ENCODE measurements at places on chromosomes 16 and 17.

DNA sequence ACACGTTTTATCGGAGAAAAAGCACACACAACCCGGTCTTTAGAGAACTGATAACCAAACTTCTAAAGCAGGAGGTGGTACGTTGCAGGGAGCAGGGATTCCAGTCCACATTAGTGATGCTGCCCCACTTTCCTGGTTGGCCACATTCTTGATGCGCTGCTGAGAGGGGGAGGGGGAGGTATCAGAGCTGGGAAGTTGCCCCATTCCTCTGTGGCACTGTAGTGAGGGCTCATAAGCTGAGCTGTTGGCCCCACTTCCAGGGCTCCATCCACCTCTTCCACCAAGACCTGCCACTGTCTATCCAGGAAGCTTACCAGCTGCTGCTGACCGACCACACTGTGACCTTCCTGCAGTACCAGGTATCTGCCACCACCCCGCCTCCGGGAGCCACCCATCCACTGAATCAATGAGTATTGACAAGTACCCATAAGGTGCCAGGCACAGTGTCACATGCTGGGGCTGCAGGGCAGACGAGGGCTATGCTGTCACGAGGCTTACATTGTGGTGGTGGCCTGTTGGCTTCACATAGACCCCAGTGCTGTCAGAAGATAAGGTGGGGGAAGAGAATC, 1.1 kb downstream of the TSEN54 start:
- DNase-seq = peak; percentile 35

- DNase-seq = peak; percentile 83
These were observed 19.6 kb upstream of the TNFRSF13B start for GRCh38 chr17:16991349-16992009.

GRCh38 chr16:50114357-50115129, 38.6 kb upstream of the TENT4B start:
- no peak for DNase-seq

- no peak for DNase-seq
These were observed 32.7 kb downstream of the CDK5RAP3 start for GRCh38 chr17:48003417-48004151.

DNA sequence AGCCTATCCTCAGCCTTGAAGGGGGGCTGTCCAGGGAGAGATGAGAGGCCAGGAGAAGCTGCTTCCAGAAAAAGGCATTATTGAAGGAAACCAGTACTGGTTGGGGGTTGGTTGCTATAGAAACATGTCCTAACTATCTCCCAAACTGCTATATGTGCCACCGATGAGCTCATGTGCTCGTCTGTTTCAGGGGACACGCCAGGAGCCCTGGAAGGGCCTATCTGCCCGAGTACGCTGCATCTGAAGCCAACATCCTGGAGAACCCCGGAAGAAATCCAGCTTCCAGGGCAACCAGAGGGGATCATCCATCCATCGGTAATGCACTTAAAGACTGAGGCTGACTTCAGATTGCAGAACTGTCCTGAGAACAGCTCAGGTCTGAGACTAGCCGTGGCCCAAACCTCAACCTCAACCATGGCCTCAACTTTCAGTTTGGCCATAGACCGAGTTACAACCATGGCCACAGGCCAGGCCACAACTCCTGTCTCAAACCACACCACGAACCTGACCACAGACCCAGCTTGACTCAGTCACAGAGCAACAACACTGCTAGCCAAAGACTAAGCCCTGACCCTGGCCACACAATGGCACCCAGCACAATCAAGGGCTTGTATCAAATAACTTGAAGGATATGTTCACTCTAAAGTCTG, 10.2 kb downstream of the PITPNM3 start:
- DNase-seq = no peak

GRCh38 chr17:56230660-56231059, 77.4 kb downstream of the ANKFN1 start:
- DNase-seq = no peak

DNA sequence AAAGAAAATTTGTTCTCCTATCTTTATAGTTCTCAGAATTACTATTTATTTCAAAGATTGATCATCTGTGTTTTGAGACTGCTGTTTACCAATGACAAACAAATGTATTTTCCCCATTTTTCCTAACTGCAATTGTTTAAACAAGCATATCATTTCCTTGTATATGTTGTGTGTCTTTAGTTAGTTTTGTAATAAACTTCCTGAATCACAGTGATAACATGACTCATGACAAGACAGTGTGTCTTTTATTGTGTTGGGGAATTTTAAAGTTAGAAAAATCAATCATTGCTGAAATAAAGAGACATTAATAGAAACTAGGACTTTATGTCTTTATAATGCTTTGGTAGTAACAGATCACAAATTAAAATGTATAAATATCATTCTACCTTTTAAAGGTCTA, 348.5 kb downstream of the KCNJ2 start:
- no peak for DNase-seq

DNA sequence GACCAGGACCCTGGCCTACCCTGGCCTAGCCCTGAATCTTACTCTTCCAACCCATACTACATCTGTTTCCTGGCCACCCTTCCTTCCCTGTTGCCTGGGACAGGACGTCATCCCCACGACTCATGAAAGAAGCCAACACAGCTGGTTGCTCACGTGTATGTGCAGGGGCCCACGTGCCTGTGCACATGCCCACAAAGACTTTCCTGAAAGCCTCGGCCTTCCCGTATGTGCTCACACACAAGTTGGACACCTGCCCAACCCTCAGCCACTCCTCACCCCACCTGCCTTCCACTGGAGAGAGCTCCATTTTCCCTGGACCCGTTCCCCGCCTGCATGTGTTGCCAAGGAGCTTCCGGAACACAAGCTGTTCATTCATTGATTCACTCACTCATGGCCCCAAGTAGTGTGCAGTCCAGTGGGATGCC, 7.0 kb downstream of the PLXDC1 start:
- DNase-seq = no peak

DNA sequence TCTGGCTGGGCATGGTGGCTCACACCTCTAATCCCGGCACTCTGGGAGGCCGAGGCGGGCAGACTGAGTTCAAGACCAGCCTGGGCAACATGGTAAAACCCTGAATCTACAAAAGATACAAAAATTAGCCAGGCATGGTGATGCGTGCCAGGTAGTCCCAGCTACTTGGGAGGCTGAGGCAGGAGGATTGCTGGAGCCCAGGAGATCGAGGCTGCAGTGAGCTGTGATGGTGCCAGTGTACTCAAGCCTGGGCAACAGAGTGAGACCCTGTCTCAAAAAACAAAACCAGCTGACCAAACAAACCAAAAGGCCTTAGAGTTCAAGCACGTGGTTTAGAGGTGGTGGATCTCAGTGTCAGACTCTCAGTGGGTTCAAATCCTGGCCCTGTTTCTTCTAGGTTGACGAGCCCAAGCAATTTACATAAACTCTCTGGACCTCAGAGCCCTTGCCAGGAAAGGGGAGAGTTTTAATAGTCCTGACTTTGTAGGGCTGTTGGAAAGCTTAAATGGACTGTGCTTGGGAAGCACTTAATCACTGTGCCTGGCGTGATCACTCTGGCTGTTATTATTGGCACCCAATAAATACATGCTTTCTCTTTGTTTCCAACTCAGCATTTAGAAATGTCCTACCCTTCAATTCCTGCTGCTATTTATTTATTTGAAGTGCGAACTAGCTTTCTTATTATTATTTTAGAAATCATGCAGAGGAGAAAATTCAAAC, 44.7 kb downstream of the ABCC1 start:
- no peak for DNase-seq

DNA sequence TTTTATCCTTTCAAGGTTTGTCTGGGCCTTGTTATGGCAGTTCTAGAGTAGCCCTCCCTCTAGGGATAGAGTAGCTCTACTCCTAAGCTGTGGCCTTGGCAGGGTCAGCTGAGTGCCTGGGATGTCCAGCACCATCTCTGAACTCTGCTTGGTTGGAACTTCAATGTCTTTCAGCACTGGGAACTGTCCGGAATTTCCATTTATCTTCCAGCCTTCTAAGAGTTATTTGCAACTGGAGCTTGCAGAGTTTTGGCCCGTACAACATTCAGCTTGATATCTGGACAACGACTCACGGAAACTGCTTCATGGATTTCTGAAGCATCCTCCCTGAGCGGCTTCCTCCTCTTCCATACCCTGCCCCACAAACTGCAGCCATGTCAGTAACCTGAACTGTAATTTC, 22.9 kb downstream of the MMD start:
- no peak for DNase-seq

- DNase-seq = no peak
These were observed 76.5 kb downstream of the CACNG3 start for GRCh38 chr16:24332582-24333090.

DNA sequence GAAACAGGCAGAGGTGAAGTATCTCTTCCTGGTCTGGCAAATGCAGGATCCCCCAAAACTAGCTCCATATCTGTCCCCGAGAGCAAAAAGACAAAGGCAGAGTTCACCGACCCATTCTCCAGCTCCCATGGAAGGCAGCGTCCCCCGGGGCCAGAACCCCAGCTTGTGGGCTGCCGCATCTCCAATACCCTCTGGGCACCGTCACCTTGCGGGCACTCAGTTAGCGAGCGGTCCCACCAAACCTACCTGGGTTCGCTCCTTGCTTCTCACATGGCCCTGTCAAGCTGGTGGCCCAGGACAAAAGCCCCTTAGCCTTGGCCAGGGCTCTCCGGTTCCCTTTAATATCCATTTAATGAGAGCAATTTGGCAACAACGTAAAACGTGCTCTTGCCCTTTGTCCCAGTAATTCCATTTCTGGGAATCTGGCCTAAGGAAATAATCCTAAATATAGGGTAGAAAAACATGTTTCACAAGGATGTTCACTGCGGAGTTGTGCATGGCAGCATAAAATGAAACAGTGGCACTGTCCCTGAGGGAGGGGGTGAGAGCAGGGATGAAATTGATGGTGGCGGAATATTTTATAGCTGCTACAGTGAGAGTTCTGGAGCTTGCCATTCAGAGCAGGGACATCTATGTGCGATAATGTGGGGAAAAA, 157.1 kb downstream of the CMIP start:
- no peak for DNase-seq

GRCh38 chr16:66592814-66593213, 11.7 kb upstream of the CMTM3 start:
- no peak for DNase-seq

- DNase-seq = no peak
These were observed 7.9 kb downstream of the KCTD5 start for GRCh38 chr16:2689968-2690801.

- DNase-seq = no peak
These were observed 2.2 kb downstream of the CRISPLD2 start for GRCh38 chr16:84821728-84822689.

DNA sequence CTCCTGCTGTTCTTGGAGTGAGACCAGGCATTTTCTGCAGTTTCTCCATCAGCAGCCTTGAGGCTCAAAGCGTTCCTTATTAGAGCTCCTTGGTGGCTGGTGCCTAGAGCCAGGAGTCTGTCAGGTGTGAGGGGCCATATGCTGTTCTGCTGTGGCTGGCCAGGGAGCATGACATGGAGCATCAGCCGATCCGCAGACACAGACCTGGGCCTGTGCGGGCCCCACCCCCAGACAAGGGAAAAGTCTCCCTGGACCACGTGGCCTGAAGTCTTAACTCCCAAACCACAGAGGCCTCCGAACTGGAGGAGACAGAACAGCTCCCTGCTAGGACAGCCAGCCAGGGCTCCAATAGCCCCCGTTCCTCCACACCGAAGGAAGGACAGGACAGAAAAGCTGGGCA, 162.7 kb upstream of the CIBAR2 start:
- DNase-seq = no peak

- no peak for DNase-seq
These were observed 24.3 kb upstream of the COL1A1 start for GRCh38 chr17:50225701-50226240.

- peak; percentile 73 for DNase-seq
These were observed 13.4 kb upstream of the SULT1A1 start for GRCh38 chr16:28623172-28623711.

DNA sequence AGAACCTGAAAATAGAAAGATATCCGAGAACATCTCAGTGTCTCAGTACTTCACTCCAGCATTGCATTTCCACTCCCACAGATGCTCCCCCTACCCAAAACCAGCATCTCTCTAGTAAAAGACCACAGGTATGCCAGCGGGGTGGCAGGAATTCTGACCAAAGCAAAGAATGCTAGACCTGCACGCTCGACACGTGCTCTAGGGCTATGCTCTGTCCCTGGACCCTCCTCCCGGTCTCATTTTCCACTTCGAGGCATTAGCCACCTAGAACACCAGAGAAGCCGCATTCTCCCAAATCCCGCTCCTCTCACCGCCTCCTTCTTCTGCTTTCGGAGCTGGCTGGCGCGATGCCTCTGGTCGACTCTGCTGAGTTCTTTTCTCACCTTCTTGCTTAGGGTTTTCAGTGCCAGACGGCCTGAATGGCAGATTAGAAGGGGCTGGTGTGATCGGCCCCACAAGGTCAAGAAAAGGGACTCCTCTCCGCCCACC, 487 bp downstream of the TSR1 start:
- no peak for DNase-seq

DNA sequence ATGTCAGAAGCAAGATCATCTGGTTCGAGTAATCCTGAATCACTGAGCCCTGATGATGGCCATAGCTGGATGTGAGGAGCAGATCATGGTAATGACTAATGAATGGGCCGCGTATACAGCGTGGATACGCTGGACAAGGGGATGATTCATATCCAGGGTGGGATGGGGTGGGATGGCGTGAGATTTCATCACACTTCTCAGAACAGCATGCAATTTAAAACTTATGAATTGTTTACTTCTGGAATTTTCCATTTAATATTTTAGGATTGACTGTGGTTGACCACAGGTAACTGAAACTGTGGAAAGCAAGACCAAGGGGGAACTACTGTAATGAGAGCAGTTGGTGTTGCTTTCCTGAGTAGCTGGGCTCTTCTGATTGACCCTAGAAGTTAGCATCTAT, 225.5 kb downstream of the STX8 start:
- DNase-seq = no peak

DNA sequence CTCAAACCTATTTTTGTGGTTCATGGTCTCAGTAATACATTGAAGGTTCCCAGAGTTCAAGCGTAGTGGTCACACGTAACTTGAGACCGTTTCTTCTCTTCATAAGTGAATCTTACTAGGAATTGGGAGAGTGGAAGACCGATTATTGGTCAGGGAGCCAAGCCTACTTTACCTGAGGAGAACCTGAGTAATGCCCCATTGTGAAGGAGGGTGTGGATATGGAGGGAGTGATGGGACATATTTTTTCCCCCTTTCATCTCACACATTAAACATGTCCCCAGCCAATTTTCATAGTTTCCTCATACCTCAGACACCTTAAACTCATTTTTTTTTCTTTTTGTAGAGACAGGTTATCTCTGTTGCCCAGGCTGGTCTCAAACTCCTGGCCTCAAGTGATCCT, 8.9 kb downstream of the GEMIN4 start:
- no peak for DNase-seq

GRCh38 chr17:57606111-57606875, 138.8 kb downstream of the CCDC182 start:
- no peak for DNase-seq

DNA sequence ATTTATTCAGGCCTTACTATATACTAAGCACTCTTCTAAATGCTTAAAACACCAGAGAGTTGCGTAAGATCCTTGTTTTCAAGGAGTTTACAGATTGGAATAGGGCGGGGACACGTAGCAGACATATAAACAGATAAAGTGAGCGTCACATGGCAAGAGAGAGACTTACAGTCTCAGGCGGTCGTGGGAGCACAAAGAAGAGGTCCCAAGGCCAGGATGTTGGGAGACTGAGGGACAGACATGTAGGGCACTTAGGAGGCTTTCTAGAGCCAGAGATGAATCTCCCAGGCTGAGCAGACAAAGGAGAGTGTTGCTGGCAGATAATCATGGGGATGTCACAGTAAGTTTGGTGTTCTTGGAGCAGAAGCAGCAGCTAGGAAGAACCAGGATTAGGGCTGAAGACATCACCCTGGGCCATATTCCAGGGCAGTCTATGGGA, 119.1 kb upstream of the ANKFN1 start:
- DNase-seq = no peak

All from stimulated activated CD4-positive, alpha-beta T cell treated with anti-CD3 and anti-CD28 coated beads, Interleukin-4, amount 100 ng/mL, for 1 hour (primary cell).